ENCODE measurements at places on chromosomes 5 and 9.
A peak's percentile ranks its signal among the peaks of the same experiment; 100 is the strongest.

GRCh38 chr5:54558362-54558761 is 40.8 kb downstream of the SNX18 start:
- no peak for DNase-seq

GRCh38 chr5:106656821-106657220 is 1013.9 kb downstream of the EFNA5 start:
- DNase-seq, result no peak

DNA sequence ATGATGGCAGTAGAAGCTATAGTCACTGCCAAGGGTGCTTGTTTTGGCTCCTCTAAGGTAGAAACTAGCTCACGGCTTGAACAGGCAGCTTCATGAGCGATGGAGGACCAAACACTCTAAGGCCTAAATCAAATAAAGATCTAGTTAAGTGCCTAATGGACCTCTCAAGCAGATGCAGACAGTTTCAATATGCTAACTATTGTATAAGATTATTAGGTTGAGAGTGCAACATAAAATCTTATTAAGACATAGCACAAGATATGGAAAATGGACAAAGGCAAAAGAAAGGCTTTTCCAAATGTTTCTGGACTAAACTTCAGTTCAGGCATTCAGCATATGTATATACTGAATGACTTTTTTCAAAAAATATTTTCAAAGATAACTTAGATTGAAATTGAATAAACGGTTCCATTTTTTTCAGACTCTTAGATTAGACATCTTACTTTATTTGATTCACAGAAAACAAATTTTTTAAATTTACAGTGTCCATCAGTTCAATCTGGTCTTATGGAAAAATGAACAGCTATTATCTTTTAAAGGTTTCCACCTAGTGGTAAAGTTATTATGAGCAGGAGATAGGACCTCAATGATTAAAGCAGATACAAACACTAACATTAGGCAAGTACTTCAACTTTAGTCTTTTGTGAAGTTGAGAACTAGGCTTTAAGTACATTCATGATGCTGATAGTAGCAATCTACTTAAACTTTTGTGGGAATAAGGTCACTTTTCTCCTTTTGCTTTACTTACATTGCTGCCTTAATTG is 1167.7 kb downstream of the MAT2B start:
- no peak for DNase-seq

GRCh38 chr9:92328225-92328624 is 2.5 kb downstream of the CENPP start:
- DNase-seq, result no peak

GRCh38 chr9:16959391-16959790 is 88.9 kb upstream of the BNC2 start:
- no peak for DNase-seq

DNA sequence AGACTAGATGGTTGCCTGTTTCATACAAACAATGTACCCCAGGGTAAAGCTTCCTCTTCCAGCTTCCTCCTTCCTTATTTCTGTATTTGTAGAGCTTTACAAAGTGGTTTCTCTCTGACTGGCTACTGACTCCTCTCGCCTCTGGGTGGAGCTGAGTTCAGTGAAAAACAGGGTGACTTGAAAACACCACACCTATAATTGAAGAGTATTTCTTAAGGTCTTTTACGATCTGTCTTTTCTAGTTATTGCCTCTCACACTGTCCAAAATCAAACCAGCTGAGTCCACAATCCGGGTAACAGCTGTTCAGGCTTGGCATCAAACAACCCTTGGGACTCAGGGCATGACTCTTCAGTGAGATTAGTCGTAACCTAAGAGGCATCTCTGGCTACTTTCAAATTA is 200.4 kb downstream of the ARRDC3 start:
- DNase-seq, result peak; percentile 39

DNA sequence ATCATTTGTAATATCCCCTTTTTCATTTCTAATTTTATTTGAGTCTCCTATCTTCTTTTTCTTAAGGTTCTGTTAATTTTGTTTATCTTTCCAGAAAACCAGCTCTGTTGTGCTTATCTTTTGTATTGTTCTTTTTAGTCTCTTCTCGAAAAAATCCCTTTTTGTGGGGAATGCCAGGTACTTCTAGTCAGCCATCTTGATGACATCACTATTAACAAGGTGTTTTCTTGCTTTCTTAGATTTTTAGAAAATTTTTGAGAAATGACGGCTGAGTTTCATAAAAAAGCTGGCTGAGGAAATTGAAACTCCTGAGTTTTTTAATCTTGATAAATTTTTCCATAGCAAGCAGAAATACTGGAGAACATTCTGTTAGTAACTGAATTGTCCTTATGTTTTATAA is 10.7 kb downstream of the RNF180 start:
- no peak for DNase-seq

GRCh38 chr5:15549961-15550360 is 50.0 kb downstream of the FBXL7 start:
- DNase-seq, result no peak

DNA sequence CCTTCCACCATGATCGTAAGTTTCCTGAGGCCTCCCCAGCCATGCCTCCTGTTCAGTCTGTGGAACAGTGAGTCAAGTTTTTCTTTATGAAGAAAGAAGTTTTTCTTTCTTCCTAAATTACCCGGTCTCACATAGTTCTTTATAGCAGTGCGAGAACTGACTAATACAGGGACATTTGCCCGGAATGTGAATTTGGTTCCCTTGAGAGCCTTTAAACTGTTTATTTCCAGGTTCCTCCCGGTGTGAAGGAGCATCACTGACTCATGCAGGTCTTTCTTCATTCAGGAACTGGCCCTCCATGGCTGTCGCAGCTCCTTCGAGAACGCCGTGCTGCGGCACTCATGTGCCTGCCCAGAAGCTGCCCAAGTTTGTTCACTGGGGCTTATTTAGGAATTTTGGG is 87.7 kb downstream of the PTCH1 start:
- no peak for DNase-seq

- no peak for DNase-seq
Observed at GRCh38 chr5:22892441-22892840, 39.3 kb upstream of the CDH12 start.

DNA sequence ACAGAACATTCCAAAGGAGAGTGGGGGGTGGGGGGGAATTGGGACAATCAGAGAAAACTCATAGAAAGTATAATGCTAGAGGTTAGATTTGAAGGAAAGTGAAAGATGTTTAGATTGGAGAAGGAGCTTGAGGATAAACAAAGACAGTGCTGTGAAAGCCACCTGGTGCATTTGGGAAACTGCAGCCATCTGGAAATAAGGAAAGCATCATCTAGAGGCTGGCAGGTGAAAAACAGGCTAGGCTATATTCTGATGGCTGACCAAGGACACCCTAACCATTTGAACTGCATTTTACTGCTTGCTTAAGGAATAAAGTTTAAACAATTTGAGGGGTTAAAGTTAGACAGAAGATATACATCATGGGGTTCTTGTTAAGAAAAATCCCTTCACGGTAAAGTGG is 296.4 kb downstream of the CETN3 start:
- no peak for DNase-seq

GRCh38 chr9:130991778-130992681 is 16.9 kb upstream of the LAMC3 start:
- DNase-seq, result no peak

DNA sequence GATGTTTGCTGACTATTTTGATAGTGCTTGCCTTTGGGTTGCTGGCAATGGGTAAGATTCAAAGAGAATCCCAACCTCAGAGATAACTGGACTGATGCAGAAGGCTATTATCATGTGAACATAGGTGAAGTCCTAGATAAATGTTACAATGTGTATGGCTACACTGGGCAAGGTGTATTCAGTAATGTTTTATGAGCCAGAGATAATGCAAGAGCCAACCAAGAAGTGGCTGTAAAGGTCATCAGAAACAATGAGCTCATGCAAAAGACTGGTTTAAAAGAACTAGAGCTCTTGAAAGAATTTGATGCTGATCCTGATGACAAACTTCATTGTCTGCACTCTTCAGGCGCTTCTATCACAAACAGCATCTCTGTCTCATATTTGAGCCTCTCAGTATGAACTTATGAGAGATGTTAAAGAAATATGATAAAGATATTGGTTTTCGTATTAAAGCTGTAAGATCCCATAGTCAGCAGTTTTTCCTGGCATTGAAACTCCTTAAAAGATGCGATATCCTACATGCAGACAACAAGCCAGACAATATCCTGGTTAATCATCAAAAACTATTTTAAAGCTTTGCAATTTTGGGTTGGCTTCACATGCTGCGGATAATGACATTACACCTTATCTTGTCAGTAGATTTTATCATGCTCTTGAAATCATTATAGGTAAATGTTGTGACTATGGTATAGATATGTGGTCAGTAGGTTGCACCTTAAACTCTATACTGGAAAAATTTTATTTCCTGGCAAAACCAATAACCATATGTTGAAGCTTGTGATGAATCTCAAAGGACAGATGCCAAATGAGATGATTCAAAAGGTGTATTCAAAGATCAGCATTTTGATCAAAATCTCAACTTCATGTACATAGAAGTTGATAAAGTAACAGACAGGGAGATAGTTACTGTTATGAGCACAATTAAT is 41.9 kb upstream of the TNFSF15 start:
- DNase-seq, result no peak

- DNase-seq, result no peak
Observed at GRCh38 chr9:117120061-117120460, 294.8 kb downstream of the ASTN2 start.

DNA sequence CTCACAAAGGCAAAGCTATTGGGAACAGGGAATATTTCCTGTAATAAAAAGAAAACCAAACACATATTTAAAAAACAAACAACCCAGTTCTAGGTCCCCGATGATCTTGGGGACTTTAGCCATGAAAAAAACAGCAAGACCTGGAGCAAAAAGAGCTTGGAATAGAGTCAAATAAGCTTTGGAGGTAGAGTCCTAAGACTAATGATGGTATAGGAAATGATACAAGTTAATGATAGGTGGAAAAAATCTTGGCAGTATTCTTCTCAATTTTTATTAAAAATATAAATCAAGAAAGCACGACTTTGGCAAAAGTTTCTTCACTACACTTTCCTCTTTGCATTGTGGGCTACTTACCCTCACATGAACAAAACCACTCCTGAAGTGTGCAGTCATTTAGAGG is 481.5 kb downstream of the EBF1 start:
- DNase-seq, result no peak

GRCh38 chr9:4116071-4116581 is 183.7 kb downstream of the GLIS3 start:
- DNase-seq, result no peak

GRCh38 chr9:137721479-137721878 is 102.7 kb downstream of the EHMT1 start:
- DNase-seq, result no peak

DNA sequence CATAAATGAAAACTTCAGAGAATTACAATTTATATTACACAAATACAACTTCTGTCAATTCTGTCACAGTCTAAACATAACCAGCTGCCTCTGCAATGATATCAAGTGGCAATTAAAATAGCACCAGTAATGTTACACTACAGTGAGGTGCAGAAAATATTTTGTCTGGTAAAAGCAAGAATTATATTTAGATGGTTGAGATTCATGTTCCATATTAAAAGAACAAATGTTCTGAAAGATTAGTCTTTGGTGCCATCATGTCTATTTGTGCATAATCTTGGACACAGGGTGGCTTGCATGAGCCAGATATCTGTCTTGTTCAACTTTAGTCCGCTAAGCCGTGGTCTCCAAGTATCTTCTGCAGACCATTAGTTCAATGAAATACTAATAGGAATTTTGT is 29.0 kb upstream of the PRR16 start:
- DNase-seq, result no peak

- no peak for DNase-seq
Observed at GRCh38 chr5:72241346-72242003, 78.6 kb downstream of the MRPS27 start.

DNA sequence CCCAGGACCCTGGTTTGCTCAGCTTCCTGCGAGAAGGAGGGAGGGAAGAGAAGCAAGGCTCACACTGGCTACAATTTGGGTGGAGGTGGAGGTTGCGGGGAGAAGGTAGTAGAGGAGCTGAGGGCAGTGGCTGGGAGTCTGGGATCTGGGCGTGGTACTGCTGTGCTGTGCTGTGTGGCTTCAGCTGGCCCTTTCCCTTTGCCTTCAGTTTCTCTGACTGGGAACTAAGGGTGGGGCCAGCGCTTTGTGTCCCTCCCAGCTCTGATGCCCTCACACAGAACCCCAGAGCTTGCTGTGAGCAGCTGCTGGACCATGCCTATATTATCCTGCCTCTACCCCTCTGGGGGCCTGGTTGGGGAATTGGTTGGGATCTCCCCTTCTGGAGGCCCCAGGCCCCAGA is 60.9 kb downstream of the RGS3 start:
- no peak for DNase-seq

DNA sequence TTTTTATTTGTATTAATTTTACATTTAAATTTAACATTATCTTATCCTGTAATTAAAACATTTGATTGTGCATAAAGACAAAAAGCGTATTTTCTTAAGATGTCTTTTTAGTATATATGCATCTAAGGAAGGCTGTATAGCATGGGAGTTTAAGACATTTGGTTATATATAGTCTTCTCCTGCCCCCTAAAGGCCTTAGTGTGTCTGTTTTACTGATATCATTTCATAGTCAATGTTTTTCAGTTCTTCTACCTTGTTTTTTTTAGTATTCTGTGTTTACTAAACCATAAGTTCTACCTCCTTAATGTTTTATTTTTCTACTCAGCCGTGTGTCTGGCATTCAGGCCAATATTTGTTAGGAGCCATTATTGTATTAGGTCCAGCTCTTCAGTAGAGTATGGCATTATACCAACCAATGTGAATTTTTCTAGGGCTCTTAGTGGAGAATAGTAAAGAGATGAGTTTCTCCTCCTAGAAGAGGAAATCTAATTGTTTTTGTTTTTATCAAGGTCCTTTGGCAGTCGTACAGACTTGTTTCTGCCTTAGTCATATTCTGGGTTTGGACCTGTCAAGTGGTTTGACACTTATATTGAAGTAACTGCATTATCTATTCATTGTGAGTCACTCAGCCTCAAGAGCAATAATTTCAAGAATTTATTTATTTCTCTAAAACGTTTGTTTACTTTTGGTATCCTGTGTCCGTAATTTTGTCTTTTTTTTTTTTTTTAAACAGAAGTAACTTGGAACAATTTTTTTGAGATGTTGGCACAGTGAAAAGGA is 74.8 kb downstream of the SLF1 start:
- no peak for DNase-seq

DNA sequence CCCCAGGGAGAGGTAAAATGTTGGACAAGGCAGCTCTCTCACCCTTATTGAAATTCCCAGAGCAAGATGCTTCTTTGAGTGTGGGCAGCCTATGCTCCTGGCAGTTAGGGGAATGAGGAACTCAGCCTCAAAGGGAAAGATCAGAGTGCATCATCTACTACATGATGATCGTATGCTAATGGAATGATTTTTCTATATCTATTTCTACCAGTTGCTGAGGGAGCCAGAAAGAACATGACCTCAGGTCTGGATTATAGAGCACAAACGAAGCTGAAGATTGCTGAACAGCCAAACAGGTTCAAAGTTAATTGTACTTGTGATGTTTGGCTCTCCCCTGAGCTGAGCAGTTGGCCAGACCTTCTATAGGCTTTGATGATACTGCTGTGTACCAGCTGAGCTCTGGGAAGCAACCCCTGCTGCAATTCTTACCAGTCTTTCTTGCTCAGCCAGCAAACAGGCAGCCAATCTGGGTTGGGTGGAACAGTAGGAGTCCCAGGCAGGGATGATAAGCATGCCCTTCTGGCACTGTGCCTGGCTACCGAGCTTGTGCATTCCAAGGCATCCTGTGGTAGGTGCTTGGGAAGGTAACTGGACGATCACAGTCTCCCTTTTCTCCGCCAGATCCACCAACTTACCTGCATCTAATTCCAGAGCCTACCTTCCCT is 10.3 kb upstream of the FBXL7 start:
- no peak for DNase-seq

- no peak for DNase-seq
Observed at GRCh38 chr5:36696059-36696673, 89.8 kb downstream of the SLC1A3 start.

Measured in tibial artery (tissue), 4 donors.